ENCODE measurements at places on chromosomes 5 and 9.

GRCh38 chr5:922436-923280 is 30.0 kb downstream of the TRIP13 start:
- DNase-seq = no peak

- no peak for DNase-seq
Measured at GRCh38 chr5:124395926-124396325, 350.5 kb downstream of the ZNF608 start.

DNA sequence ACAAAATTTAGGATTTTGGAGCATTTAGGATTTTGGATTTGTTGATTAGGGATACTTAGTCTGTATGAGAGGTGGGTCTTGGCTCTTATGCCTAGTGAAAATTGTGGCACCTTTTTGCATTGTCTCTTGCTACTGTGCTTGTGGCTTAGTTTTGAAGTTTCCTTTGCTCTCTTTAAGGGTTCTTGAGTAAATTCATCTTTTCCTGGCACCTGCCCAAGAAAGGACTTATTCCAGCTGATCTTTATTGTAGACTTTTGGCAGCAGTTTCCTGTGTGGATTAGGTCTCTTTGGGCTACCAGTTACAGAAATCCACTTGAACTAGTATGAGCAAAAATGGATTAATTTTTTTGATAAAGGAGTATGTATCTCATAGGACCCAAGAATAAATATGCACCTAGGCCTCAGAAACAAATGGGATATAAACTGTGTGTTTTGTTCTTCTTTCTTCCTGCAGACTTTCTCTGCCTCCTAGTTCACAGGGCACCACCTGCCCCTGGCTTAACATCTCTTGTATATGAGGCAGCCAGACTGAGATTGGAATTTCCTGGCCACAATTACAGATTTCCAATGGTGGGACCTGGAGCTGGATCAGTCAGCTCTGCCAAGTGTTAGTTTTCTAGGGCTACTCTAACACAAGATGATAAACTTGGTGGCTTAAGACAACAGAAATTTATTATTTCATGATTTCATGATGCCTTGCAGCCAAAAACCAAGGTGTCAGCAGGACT is 44.6 kb downstream of the FOCAD start:
- no peak for DNase-seq

- DNase-seq = no peak
Measured at GRCh38 chr5:68745448-68745847, 348.4 kb upstream of the SLC30A5 start.

DNA sequence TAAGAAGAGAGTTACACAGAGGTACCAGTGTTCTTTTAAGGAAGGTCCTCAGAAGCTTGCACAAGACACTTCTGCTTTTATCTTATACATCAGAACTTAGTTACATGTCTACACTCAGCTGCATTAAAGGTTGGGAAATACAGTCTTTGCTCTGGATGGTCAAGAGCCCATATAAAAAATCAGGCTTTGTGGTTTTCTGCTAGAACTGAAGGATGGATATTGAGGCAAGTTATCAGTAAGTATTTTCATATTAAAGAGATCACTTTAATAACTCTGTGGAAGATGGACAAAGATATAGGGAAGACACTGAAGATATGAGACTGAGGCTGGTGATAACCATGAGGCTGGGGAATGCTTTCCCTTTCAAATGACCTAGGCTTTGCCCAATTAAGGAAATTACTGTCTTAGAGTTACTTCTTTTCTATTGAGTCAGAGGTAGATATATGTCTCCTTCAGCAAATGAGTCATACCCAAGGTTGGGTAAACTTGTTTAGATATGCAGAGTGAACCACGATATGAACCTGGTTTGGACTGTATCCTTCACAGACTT is 87.0 kb upstream of the TNC start:
- no peak for DNase-seq
